ENCODE measurements at places on chromosomes 3 and 15.

GRCh38 chr3:10508619-10509260, 3.4 kb upstream of the ATP2B2 start:
- no peak for DNase-seq

DNA sequence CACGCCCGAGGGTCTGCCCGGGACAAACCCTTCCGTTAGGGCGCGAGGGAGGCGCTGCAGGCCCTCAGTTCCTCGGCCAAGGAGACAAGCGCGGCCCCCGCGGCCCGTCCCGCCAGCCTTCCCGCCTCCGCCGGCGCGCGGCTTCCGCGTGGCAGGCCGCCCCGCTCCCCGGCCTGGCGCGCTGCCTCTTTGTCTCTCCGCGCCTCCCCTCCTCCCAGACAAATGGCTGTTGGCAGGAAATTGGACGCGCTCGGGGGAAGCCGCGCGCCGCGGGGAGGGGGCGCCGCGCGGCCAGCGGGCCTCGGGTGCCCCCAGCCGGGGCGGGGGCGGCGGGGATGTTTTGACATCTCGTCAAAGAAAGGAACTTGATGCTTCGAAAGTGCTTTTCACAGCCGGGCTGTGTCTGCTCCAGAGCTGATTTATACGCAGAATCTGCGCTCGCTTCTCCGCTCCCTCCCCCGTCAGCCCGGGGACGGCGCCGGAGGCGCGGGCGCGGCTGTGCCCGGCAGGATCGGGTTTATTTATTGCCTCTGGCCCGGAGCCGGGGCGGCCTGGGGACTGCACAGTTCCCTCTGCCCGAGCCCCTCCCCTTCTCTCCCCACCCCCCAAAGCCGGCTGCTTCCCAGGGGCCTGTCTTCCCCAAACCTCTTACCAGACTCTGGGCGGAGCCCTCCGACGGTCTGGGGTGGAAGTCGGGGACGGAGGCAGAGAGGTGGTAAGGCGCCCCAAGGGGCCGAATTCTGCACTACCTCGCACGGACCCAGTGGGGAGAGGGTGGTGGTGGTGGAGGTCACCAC, 20.7 kb downstream of the SHF start:
- peak; percentile 69 for DNase-seq

DNA sequence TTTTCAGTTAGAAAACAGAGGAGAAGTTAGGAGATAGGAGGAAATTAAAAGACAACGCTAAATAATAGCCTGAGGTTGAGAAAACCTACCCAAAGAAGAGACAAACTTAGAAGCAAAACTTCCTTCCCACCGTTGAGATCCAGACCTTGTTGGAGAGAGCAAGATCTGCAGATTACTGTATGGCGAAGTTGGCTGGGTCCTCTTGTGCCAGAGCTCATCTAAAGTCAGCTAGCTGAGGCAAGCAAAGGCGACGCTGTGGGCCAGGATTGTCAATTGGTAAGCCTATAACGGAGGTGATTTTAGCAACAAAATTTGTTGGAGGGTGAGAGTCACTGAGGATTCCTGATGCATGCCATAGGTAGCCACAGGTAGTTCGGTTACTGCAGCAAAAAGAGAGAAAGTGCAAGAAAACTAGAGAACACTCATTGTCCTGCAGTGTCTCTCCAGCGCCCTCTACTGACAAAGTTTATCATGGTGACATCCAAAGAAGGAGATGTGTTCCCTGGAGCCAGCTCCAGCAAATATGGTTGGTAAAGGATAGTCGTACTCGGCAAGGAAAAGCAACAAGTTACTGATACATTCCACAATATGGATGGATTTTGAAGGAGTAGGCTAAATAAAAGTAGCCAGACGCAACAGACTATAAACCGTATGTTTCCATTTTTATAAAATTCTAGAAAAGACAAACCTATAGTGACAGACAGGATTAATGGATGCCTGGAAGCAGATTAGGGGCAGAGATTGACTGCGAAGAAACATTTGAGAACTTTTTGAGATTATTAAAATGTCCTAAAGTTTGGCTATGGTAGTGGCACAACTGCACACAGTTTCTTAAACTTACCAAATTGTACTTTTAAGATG, 9.8 kb upstream of the OR5K4 start:
- no peak for DNase-seq

- no peak for DNase-seq
Measured at GRCh38 chr3:46926447-46926846, 48.9 kb downstream of the PTH1R start.

- DNase-seq = no peak
Measured at GRCh38 chr15:65902373-65902772, 33.1 kb downstream of the RAB11A start.

DNA sequence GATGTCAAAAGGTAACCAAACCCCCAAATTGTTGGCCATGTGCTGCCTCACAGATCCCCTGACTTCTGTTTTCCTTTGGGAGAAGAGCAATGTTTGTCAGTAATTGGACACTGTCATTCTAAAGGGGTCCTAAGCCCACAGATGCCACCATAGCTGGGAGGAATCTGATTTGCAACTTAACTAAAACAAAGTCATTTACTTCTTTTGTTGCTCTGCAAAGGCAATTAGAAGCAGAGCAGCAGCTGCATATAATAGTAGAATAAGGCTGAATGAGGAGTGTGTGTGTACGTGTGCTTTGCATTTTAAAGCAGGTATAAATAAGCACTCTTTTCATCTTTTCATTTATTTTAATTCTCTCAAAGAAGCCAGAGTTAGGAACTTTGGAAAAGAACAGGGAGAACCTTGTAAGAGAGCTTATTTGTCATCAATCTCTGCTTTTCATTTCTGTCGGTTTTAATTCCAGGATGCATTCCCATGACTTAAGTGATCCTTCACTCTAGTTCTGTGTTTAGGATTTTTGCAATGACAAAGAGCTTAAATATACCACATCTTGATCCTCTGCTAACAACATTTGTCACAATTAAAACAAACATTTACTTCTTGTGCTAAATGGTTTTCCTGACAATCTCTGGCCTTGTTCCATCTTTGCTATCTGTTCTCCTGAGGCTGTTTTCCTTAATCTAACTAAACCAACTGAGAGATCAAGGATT, 530.2 kb upstream of the CBLB start:
- DNase-seq = no peak

All from hippocampal formation (tissue), 2 donors.